Activated naive CD4-positive, alpha-beta T cell treated with anti-CD3 and anti-CD28 coated beads for 36 hours (primary cell): ENCODE measurements at places on chromosomes 7 and 10.

- no peak for DNase-seq
These were observed 120.3 kb downstream of the BMPER start for GRCh38 chr7:34025600-34025999.

DNA sequence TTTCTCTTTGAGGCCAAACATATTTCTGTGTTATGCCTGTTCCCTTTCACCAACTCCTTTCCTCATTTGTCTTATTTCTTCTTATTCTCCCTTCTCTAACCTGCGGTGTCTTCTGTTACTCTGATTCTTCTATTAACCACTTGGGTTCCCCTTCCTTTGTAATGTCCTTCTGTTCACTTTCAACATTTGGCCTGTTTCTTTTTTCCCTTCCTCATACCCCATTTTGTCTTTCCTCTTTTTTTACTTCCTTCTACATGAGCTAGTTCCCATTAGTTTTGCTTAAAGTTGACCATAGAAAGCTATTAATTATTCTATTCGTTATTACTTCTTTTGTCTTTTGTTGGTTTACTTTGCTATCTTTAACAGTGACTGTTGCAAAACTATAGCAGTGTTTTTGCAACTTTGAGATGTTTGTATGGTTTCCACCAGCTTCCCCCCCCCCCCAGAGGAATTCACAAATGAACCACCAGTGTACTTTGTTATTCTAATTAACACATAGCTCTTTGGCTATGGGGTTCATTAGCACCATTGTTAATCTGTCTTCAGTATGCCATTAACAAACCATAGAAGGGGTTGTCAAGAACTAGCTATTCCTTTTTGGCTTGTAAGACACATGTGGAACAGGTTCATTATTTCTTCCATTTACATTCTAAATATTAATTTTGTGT is 2.9 kb downstream of the LRGUK start:
- DNase-seq: no peak

GRCh38 chr10:83374741-83375140 is 764.6 kb upstream of the GHITM start:
- no peak for DNase-seq

GRCh38 chr7:37920849-37921805 is 687 bp downstream of the EPDR1 start:
- peak; percentile 27 for DNase-seq

- no peak for DNase-seq
These were observed 77.8 kb upstream of the SH2B2 start for GRCh38 chr7:102208826-102209225.

GRCh38 chr10:70145166-70145665 is 1.3 kb downstream of the TYSND1 start:
- no peak for DNase-seq

GRCh38 chr10:69800665-69801064 is 1.0 kb upstream of the COL13A1 start:
- DNase-seq: no peak

DNA sequence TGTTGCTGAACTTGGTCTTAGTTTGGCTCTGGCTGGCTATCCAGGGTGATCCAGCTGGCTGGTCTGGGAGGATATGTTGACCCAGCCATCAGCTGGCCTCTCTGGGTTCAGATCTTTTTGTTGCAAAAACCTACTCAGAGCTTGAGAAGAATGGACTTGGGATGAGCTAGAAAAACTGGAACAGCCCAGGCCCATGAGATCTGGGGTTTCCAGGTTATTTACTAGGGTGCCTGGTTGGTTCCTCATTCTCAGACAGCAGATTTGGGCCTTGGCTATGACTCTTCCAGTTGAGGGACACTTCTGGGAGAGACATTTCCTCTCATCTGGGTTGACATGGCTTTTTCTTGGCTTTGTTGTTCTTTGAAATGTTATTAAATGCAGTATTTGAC is 116.6 kb downstream of the ADCY1 start:
- DNase-seq: no peak

- DNase-seq: no peak
These were observed 128.9 kb upstream of the NANOS1 start for GRCh38 chr10:118900617-118901016.

GRCh38 chr7:24372961-24373955 is 89.3 kb downstream of the NPY start:
- no peak for DNase-seq

DNA sequence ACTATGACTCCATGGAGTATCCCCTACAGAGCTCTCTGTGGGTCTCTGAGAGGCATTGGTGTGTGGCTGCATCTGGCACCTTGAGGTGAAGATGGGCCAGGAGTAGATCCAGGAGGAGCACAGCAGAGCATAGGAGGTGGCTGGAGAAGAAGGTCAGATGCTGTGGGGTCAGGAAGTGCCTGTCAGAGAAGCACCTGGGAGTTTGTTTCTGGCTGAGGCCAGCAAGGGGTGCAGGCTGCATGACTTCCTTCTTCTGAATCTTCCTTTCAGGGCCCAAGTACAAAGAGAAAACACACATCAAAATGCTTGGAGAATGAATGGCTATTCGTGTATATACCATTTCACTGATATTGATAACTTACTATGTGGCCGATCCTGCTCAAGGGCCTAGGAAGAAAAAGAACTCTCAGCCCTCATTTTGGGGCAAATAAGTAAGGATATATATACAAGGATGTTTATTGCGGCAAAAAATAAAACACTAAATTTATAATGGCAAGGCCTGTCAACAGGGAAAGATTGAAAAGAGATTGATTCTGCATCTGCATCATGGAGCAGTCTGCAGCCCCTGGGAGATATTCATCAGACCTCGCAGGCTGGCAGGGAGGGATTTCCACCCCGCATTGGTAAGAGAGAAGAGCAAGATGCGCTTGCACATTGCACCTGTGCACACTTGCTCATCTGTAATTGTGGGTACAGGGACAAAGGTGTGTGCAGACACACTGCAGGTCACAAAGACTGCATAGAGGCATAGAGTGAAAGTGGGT is 39.2 kb downstream of the PTPRE start:
- DNase-seq: peak; percentile 21

GRCh38 chr10:12501324-12501723 is 152.0 kb downstream of the CAMK1D start:
- DNase-seq: no peak

DNA sequence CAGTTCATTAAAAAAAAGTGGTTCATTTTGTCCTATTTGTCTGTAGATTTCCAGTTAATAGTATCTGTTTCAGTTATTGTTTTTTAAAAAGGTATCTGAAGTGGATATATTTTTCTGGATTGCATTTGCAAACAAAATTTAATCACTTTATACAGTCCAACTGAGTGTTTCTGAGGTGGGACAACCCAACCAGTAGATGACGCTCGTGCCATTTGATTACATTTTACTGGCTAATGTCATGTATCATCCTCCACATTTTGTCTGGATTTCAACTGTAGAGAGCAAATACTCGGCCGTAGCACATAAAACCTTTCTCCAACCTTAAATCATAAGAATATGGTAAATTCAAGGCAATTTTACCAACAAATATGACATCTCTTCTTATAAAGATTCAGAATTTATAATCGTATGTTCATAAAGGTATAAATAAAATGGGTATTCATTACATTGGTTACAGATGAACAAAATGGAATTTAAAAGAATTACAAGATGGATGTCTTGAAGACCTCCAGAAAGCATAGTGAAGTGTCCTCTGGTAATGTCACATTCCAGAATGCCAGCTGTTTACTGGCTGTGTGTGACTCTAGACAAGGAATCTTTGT is 789.0 kb downstream of the PHTF2 start:
- no peak for DNase-seq

DNA sequence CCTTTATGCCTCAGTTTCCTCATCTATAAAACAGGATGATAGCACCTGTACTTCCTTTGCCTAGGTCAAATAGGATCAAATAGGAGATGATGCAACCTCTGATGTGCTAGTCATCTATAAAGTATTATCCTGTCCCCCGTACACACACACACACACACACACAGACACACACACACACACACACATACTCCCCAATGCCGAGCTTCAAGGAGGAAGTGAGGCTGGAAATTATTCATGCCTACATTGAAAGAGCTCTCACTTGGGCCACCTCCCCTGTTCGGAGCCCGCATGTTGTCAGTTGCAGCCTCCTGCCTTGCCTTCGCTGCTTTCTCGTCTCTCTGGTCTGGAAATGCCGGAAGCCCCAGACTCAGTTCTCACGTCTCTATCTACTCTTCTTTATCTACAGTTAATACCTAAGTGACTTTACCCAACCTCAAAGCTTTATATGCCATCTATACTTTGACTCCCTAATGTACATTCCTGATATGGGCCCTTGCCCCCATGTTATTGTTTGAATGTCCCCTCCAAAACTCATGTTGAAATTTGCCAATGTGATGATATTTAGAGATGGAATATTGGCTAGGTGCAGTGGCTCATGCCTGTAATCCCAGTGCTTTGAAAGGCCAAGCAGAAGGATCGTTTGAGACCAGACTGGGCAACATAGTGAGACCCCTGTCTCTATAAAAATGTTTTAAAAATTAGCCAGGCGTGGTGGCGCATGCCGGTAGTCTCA is 6.9 kb upstream of the UBE2H start:
- DNase-seq: no peak

- no peak for DNase-seq
These were observed 27.6 kb downstream of the SEMA3C start for GRCh38 chr7:80891259-80891544.

DNA sequence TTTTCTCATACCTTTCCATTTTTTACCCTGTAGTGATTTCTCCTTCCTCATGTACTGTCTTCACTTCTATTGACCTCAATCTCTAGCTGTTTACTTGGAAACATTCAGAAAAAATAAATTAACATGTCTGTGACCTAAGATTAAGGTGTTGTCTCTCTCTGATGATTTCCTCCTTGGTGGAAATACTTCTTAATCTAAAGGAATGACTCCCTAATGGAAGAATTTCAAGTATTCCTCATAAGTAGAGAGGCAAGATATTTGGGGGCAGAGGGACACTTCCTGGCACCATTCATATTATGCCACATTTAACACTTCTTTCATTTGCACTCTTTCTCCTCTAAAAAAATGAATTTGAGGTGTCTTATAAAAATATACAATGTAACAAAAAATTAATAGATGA is 202.8 kb downstream of the NEBL start:
- no peak for DNase-seq
